Right cardiac atrium (tissue), 5 donors: ENCODE measurements at places on chromosomes 12 and 14. TPM values are rescaled to one million over a fixed set of nuclear protein-coding genes. Genes with fewer than 3 reads are reported as not detected.

The DYRK2 gene
- polyA plus RNA-seq = 15.1 TPM

The PELI2 gene
- 1.4 TPM for polyA plus RNA-seq

The GPR162 gene
- polyA plus RNA-seq = 6.8 TPM

The DACT1 gene
- polyA plus RNA-seq = 4.8 TPM

The LRTM2 gene
- not detected for polyA plus RNA-seq

The C12orf54 gene
- not detected for polyA plus RNA-seq
